ENCODE measurements at places on chromosomes 5 and 9. TPM values are rescaled to one million over a fixed set of nuclear protein-coding genes. Genes with fewer than 3 reads are reported as not detected.
A peak's percentile ranks its signal among the peaks of the same experiment; 100 is the strongest.

GRCh38 chr9:92611621-92612285, 58.2 kb downstream of the IPPK start:
- DNase-seq, result no peak

DNA sequence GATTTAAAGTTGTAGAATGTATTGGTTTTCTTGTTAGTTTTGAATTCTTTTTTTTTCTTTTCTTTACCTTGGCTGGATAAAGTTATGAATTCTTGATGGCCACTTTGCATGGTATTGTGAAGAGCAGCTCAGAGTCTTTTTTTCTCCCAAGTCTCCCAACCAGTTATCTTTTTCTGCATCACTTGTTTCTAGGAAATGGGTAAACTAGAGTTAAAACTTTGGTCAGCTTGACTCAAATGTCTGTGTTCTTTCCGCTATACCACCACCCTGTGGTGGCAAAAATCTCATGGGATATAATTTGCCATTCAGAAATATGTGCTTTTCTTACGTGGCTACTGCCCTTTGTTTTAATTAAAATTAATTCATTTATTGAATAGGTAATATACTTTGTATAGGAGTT, 113.2 kb downstream of the UNC13B start:
- no peak for DNase-seq

DNA sequence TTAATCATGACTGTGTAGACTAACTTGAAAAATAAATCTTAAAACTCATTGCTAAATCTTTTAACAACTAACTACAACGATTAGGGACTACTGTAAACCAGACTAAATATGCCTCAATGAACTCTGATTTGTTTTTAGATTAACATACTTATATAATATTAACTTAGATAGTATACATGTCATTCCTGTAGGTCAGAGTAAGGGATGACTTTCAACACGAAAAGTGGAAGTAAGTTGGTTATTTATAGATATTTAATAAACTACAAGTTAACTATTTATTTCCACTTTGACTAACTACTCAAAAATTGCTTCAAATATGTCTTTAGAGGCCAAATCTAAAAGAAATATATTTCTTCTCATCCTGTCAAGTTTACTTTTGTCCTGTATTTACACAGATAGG, 795.6 kb downstream of the PTPRD start:
- DNase-seq, result no peak

DNA sequence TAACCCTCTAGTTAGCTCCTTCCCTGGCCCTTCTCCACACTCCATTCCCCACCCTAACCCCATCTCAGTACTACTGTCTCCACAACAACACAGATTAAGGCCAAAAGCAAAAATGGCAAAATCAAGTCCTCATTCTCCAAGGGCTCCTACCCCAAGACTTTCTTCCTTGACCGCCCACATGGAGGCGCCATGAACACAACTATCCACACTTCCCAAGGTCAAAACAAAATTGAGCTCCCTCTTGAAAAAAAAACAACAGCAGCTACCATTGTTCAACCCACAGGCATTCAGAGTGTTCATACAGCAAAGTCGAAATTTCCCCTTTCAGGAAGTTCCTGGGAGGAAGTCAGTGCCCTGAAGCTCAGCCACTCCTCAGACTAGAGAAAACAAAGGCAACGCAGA, 54.4 kb downstream of the GNAQ start:
- peak; percentile 58 for DNase-seq

GRCh38 chr9:76620581-76620980, 143.7 kb upstream of the PCA3 start:
- no peak for DNase-seq

- no peak for DNase-seq
Observed at GRCh38 chr5:109844148-109844547, 154.4 kb downstream of the MAN2A1 start.

GRCh38 chr5:149618581-149619248, 37.4 kb downstream of the ARHGEF37 start:
- DNase-seq, result no peak

- no peak for DNase-seq
Observed at GRCh38 chr5:41793141-41793770, 77.0 kb downstream of the OXCT1 start.

DNA sequence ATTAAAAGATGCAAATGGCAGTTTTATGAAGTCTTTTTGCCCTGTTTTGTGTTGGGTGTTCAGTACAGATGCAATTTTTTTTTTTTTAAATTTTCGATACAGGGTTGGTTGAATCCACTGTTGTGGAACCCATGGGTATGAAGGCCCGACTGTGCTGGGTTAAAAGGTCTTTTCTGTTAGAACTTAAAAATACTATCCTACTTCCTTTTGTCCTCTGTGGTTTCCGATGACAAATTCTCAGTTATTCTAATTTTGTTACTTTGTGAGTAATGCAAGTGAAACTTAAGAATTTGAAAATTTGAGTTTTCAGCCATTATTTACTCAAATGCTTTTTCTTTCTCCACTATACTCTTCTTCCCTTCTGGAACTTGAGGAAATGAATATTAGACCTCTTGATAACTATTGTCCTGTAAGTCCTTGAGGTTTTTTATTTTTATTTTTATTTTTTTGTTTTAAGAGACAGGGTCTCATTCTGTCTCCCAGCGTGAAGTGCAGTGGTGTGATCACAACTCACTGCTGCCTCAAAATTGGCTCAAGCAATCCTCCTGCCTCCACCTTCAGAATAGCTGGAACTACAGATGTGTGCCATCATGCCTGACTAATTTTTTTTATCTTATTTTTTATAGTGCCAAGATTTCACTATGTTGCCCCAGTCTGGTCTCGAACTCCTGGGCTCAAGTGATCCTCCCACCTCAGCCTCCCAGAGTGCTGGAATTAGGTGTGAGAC, 67.5 kb downstream of the ZCCHC7 start:
- DNase-seq, result no peak

DNA sequence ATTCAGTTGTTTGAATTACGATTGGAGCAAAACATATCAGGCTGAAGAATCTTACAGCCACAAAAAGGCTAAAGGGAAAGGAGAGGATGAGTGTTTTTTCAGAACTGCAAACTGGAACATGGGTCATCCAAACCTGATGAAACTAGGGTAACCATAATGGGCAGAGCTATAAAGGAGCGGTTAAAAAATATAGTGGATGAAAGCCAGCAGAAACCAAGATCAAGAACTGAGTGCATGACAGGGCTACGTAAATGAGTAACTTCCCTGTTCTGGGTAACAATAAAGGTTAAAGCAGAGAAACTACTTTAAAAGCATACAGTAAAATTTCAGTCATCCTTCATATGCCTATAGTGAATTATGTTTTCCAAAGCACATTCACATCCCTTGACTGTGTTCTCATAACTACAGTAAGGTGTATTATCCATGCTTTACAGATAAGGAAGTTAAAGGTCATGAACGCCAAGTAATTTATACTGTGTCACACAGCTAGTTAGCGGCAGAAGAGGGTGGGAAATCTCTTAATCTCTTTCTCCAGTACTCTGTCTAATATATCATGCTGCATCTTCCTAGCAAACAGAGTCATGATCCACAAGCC, 48.5 kb upstream of the GHR start:
- DNase-seq, result no peak

- no peak for DNase-seq
Observed at GRCh38 chr9:127360829-127361228, 36.1 kb upstream of the SLC2A8 start.

GRCh38 chr9:126650404-126651341, 36.9 kb downstream of the LMX1B start:
- no peak for DNase-seq

GRCh38 chr5:64836190-64836755, 67.5 kb downstream of the CWC27 start:
- DNase-seq, result no peak

GRCh38 chr5:107428303-107428813, 242.4 kb downstream of the EFNA5 start:
- DNase-seq, result no peak

FGF10 gene
- not detected for total RNA-seq

PLPP7 gene
- 0.11 TPM for total RNA-seq

EFNA5 gene
- 11.7 TPM for total RNA-seq

GPX3 gene
- total RNA-seq, result 360 TPM

TMEM252 gene
- total RNA-seq, result 0.25 TPM

LRSAM1 gene
- 12.0 TPM for total RNA-seq

SLC1A3 gene
- 15.1 TPM for total RNA-seq

IL9 gene
- total RNA-seq, result not detected

ZBED3 gene
- 3.6 TPM for total RNA-seq

SPZ1 gene
- total RNA-seq, result not detected

Data from right lobe of liver (tissue), 6 donors.